Breast epithelium (tissue), 4 donors: ENCODE measurements at places on chromosomes 12 and 14.
A peak's percentile ranks its signal among the peaks of the same experiment; 100 is the strongest.

- no peak overlapping the region for H3K27ac ChIP-seq
- H3K36me3 ChIP-seq = no peaks in the 10 kb centered on the region
- no peak overlapping the region for H3K4me3 ChIP-seq
- H3K27me3 ChIP-seq = no peaks in the 10 kb centered on the region
- no peaks in the 10 kb centered on the region for H3K4me1 ChIP-seq
Observed at GRCh38 chr14:58821421-58821820, 183.7 kb downstream of the DACT1 start.

DNA sequence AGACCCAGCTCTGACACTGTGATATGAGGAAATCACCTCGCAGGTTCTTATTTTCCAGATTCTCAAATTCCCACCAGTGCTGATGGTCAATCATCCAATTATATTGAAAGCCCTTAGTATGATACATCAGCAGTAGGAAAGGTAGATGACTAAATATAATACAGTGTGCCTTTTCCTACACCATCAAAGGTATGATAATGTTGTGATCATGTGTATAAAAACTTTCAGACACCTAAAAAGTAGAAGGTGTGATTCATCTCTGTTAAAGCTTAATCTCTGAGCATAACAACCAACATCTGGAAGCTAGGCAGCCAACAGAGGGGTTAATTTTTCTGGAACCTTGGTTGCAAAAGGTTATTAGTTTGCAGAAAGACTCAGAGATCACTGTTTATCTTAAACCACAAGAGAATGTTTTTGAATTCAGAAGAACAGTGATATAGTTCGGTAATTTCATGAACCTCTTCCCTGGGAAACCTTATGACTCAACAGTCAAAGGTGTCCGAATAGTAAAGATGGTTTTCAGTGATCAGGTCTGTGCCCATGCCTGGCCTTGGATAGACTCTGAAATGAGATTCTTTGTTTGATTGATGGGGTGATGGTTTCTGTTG, 122.5 kb downstream of the ETV6 start:
- no peaks in the 10 kb centered on the region for H3K36me3 ChIP-seq
- no peak overlapping the region for H3K4me3 ChIP-seq
- no peak for DNase-seq
- H3K27ac ChIP-seq = peak overlapping the region; percentile 20
- no peaks in the 10 kb centered on the region for H3K4me1 ChIP-seq

- H3K27me3 ChIP-seq = no peaks in the 10 kb centered on the region
- no peak overlapping the region for H3K27ac ChIP-seq
- H3K4me3 ChIP-seq = no peak overlapping the region
- no peaks in the 10 kb centered on the region for H3K4me1 ChIP-seq
Observed at GRCh38 chr14:97713023-97713422, 915.8 kb downstream of the VRK1 start.

GRCh38 chr14:58784931-58785330, 147.2 kb downstream of the DACT1 start:
- H3K27me3 ChIP-seq = no peaks in the 10 kb centered on the region
- no peak overlapping the region for H3K27ac ChIP-seq
- H3K4me3 ChIP-seq = no peak overlapping the region
- no peaks in the 10 kb centered on the region for H3K4me1 ChIP-seq

- H3K4me3 ChIP-seq = no peak overlapping the region
- no peak overlapping the region for H3K27ac ChIP-seq
- no peak for DNase-seq
- peaks cover 3% of the 10 kb centered on the region for H3K27me3 ChIP-seq
- H3K36me3 ChIP-seq = no peaks in the 10 kb centered on the region
Observed at GRCh38 chr14:98130691-98131090, 1141.3 kb downstream of the BCL11B start.

GRCh38 chr12:81339071-81339470, 261.2 kb downstream of the ACSS3 start:
- no peaks in the 10 kb centered on the region for H3K27me3 ChIP-seq
- H3K4me1 ChIP-seq = no peaks in the 10 kb centered on the region
- no peak overlapping the region for H3K4me3 ChIP-seq
- no peak overlapping the region for H3K27ac ChIP-seq

DNA sequence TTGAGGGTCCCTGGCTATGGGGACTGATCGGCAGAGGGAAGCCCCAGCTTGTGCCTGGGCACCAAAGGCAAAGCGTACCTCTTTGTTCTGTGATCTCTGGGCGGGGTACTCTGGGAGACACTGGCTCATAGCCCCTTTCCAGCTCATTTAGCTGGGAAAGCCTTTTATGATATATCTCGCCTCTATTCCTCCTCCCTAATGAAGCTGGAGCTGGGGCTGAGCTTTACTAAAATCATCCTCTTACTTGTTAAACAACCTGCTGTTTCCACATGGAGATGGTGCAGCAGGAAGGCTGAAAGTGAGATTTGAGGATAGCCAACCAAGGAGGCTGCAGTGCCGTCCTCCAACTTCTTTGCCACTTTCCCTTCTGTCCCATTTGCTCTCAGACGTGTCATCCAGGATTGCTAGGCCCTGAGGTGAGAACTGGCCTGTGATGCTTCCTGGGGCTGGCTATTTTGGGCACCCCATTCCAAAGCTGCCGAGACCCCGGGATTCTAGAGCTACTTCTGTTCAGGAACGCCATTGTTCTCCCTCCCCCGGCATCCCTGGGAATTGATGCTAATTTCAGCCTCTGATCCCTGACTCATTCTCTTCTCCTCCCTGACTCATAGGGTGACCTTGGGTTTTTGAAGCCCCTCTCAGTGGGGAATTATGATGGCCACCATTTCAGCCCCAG, 16.0 kb downstream of the PDE1B start:
- no peaks in the 10 kb centered on the region for H3K27me3 ChIP-seq
- no peak overlapping the region for H3K4me3 ChIP-seq
- H3K4me1 ChIP-seq = no peaks in the 10 kb centered on the region
- no peak for DNase-seq

- no peak overlapping the region for H3K4me3 ChIP-seq
- H3K36me3 ChIP-seq = no peaks in the 10 kb centered on the region
- no peaks in the 10 kb centered on the region for H3K27me3 ChIP-seq
- H3K27ac ChIP-seq = no peak overlapping the region
- no peak for DNase-seq
Observed at GRCh38 chr14:63343878-63344277, 25.1 kb upstream of the GPHB5 start.

DNA sequence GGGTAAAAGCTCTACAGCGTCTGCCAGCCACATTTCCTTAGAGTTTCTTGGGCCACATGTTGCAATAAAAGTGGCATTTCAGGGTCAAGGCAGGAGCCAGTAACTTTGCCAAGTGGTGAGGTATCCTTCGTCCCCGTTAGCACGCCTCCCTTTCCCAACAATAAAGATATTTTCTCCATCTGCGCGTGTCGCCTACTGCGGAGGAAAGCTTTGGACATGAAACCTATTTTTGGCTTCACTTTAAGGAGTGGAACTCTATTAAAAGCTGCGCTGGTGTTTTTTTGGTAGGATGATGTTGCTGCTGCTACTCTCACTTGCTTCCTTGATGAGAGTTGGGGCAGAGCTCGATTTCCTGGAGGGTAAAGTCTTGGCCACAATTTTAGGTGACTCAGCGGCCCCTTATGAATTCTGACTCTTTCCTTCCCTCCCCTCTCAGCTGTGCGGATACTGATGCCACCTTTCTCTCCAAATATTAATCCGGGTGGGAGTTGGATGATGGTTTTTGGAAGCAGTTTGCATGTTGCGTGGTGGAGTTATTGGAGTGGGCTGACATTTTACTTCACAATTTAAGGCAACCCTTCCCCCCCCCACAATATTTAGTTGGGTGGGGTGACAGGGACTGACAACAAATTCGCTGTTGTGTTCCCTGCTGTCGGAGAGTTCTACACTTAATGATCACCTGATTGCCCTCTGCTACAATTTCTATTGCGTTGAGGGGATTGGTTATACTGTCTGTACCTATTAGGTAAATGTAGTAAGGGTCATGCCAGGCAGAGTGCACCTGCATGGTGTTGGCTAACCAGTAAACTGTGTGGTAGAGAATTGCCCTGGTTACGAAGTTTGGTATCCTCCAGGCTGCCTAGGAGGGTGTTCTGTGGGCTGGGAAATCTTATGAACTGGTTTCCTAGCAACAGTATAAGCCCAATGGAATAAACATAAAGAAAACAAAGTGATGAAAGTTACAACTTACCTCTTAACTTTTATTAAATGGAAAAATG, 1.1 kb downstream of the CCDC91 start:
- H3K4me1 ChIP-seq = peaks cover 5% of the 10 kb centered on the region
- no peaks in the 10 kb centered on the region for H3K27me3 ChIP-seq
- no peaks in the 10 kb centered on the region for H3K36me3 ChIP-seq
- H3K4me3 ChIP-seq = peak overlapping the region; percentile 85
- H3K27ac ChIP-seq = peak overlapping the region; percentile 99
- peak; percentile 53 for DNase-seq
